ENCODE measurements at places on chromosomes 3 and 15.
A peak's percentile ranks its signal among the peaks of the same experiment; 100 is the strongest.

DNA sequence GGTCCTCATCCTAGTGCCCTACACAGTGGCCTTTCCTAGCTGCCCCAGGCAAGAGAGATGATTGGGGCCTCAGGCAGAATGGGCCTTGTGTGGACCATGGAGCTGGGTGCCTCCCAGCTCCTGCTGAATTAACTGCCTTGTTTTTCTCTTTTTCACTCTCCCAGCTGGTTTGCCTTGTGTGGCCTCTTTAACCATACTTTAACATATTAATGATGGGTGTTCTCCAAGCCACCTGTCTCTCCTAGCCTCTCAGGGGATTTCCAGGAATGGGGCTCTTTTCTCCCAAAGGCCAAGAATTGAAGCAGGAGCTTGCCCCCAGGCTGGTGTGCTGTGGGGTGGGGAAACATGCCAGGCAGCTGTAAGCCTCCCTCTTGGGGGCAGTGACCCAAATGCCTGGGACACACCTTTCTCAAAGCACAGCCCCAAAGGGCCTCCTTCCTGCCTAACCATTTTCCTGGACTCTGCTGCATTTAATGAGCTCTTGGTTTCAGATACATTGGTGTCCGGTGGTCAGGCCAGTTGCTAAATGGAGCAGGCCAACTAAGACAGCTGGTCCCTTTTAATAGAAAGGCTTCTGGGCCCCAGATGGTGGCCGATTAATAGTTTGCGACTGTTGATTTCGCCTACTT is 5.6 kb downstream of the ALPK3 start:
- no peak for DNase-seq

DNA sequence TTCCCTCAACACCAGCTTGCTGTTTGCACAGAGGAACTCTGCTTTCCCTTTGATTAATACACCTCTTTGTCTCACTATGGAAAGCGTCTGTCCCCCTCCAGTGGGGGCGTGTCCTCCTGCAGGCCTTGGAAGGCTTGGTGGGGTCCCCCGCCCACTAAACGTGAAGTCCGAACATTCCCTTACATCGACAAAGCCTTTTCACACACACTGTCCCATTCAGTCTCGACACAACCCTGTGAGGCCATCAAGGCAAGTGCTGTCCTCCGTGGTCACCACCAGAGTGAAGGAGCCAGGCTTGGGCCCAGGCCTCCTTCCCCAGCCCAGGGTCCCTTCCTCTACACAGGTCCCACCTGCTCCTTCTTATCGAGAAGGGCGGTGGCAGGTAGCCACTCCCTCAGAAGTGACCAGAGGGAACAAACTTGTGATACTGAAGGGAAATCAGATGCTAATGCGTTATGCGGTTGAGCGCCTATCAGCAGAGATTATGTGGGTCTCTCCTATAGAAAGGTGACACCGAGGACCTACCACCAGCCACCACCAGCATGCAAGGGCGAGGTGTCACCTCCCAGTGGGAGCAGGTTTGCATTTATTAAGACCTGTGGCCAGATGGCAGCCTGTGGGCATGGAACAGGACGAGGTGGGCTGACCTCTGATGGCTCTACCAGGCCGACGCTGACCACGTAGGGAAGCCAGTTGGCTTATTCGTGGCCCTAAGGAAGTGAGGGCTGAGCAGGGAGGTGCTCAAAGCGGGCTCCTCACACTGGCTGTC is 6.6 kb downstream of the NRROS start:
- no peak for DNase-seq

- DNase-seq, result no peak
Measured at GRCh38 chr3:16396202-16396601, 117.3 kb downstream of the RFTN1 start.

- DNase-seq, result peak; percentile 30
Measured at GRCh38 chr3:170037463-170038433, at the start of gene GPR160. Gene GPR160, plus strand, starts transcription at chr3:170037995. Its CDS starts 45,978 bp downstream, at chr3:170083973.

GRCh38 chr3:49283997-49284396 is 7.0 kb upstream of the C3orf62 start:
- no peak for DNase-seq

DNA sequence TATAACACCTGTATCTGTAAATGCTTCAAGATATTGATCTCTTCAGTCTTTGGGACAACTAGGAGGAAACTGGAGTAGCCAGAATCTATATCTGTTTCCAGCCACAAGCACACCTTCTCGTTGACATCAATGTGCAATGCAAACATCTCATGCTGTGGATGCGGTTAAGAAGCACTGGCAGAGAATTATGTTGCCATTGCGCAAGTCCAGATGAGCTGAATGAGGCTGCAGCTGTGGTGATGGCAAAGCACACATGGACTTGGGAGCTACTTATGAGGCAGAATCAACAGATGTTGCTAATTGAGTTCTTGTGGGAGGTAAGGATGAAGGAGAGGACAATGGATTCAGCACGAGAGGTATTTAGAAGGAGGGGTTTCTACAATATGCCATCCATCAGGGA is 90.9 kb downstream of the STRIT1 start:
- no peak for DNase-seq

GRCh38 chr3:15287565-15288330 is 44.6 kb downstream of the SH3BP5 start:
- peak; percentile 54 for DNase-seq

- no peak for DNase-seq
Measured at GRCh38 chr3:134080761-134081160, 51.0 kb upstream of the SLCO2A1 start.

All from ovary (tissue), 10 donors.